K562 (cell line): ENCODE measurements at places on chromosomes 5 and 9. TPM values are rescaled to one million over a fixed set of nuclear protein-coding genes. Genes with fewer than 3 reads are reported as not detected.

DNA sequence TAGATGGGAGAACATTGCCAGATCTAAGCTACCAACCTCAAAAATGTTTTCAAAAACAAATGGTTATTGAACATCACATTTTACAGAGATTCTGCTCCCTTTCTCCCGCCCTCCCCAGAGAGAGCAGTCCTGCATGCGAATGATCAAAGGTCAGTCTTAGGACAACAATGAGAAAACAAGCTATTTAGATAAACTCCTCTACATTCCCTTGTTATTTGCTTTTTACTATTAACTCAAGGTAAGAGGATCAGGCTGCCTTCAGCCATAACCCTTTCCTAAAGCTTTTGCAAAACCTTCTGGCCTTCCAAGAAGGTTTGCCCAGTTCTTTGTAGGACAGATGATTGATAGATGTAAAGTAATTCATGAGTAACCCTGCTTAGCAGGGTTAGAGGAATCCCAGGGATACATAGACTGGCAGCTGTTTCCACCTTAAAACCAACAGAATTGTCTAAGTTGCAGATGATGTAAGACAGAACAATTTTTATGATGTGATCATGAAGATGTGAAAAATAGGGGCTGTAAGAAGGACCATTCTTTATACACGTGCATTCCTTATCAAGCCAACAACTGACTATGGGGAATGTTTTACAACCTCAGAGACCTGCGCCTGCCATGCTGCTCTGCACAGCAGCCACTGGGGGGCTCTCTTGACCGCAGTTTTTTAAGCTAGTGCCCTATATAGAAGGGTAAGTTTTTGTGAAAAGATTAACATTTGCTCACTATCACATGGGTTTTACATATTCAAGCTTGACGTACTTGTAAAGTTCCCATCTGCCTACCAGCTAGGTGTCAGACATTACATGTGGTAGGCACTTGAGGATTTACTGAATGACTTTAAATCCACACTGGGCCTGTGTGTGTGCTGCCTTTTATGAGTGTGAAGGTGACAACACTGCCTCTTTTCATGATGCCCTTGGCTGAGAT, 2.3 kb upstream of the ZNF782 start:
- peak; percentile 57 for DNase-seq
- no peak overlapping the region for H3K4me3 ChIP-seq
- H3K27ac ChIP-seq: 0 out of 3 replicates have a peak overlapping the region, but pooled peaks have one; percentile 70
- H3K27me3 ChIP-seq: no peaks in the 10 kb centered on the region
- no peaks in the 10 kb centered on the region for H3K36me3 ChIP-seq

- no peaks in the 10 kb centered on the region for H3K36me3 ChIP-seq
- peak overlapping the region; percentile 55 for H3K4me3 ChIP-seq
- no peak overlapping the region; the same call in 2 of the 3 replicates for H3K27ac ChIP-seq
- peaks cover 36% of the 10 kb centered on the region for H3K4me1 ChIP-seq
- no peaks in the 10 kb centered on the region for H3K27me3 ChIP-seq
These were observed 410 bp downstream of the GLIPR2 start for GRCh38 chr9:36136894-36137391.

GRCh38 chr9:99808454-99808853, 13.2 kb upstream of the NR4A3 start:
- H3K27ac ChIP-seq: no peak overlapping the region
- H3K36me3 ChIP-seq: no peaks in the 10 kb centered on the region
- DNase-seq: no peak
- no peak overlapping the region for H3K4me3 ChIP-seq
- no peaks in the 10 kb centered on the region for H3K27me3 ChIP-seq
- H3K4me1 ChIP-seq: no peaks in the 10 kb centered on the region

Gene GRAMD2B
- 1.3 and 1.7 TPM in 2 replicates for total RNA-seq
